ENCODE measurements at places on chromosomes 2 and 18.

GRCh38 chr2:85066874-85067351 is 66.3 kb upstream of the TCF7L1 start:
- DNase-seq, result no peak

DNA sequence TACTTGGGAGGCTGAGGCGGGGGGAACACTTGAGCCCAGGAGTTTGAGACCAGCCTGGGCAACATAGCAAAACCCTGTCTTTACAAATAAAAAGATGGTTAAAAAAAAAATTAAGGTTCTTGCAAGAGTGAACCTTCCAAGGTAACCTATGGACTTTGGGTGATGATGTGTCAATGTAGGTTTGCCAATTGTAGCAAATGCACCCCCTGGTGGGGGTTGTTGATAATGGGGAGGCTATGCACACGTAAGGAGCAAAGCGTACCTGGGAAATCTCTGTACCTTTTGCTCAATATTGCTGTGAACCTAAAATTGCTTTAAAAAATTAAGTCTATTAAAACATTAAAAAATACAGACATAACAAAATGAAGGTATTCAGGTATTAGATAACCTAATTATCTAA is 70.4 kb downstream of the CWC22 start:
- DNase-seq, result no peak

GRCh38 chr2:200847269-200847668 is 17.2 kb downstream of the CLK1 start:
- no peak for DNase-seq

GRCh38 chr2:30516166-30516565 is 69.1 kb downstream of the LCLAT1 start:
- DNase-seq, result no peak

DNA sequence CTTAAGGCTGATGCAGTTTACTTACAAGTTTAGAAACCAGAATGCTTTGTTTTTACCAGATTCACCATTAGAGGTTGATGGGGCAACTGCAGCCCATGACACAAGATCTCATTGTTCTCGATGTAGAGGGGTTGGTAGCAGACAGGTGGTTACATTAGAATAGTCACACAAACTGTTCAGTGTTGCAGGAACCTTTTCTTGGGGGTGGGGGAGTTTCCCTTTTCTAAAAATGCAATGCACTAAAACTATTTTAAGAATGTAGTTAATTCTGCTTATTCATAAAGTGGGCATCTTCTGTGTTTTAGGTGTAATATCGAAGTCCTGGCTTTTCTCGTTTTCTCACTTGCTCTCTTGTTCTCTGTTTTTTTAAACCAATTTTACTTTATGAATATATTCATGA is 99.4 kb upstream of the IL1R2 start:
- no peak for DNase-seq

DNA sequence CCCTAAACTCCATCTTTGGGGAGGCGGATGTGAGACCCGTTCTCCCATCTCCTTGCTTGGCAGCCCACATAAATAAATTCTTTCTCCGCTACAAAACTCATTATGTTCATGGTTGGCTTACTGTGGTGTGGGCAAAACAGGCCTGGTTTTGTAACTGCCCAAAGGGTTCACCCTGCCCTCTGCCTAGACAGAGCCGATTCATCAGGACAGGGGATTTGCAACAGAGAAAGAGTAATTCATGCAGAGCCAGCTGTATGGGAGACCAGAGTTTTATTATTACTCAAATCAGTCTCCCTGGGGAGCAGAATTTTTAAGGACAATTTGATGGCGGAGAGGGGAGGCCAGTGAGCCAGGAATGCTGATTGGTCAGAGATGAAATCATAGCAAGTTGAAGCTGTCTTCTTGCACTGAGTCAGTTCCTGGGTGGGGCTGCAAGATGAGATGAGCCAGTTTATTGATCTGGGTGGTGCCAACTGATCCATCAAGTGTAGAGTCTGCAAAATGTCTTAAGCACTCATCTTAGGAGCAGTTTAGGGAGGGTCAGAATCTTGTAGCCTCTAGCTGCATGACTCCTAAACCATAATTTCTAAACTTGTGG is 8.4 kb upstream of the RNF125 start:
- no peak for DNase-seq

DNA sequence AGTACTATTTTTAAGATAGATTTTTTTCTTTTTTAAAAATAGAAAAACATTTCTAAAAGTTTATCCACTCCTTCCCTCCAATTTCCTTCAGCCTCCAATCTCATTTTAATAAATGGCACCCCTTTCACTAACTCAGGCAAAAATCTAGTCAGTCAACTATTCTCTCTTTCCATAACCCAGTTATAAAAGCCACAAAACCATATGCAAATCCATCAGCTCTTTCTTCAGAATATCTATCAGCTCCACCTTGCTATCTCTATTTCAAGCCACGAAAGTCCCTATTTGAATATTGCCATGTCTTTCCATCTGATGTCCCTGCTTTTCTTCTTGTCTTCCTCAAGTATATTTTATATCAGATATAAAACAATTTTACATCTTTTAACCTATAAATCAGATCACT is 397.1 kb downstream of the ERBB4 start:
- no peak for DNase-seq

DNA sequence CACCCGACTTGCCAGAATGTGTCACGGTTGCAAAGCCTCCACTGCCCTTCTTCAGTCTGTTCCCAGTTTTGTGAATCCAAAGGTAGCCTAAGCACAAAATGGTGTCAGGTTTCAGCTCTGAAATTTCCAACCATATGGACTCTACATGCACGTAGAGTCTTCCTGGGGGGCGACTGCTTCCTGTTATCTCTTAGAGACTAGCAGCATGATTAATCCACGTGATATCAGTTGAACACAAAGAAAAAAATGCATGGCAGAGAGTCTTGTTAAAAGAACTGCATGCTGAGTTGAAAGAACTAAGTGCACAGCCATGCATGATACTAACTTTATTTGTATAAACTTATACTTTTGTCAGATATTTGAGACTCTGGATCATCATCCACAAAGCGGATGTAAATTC is 404.4 kb downstream of the SOCS6 start:
- no peak for DNase-seq

DNA sequence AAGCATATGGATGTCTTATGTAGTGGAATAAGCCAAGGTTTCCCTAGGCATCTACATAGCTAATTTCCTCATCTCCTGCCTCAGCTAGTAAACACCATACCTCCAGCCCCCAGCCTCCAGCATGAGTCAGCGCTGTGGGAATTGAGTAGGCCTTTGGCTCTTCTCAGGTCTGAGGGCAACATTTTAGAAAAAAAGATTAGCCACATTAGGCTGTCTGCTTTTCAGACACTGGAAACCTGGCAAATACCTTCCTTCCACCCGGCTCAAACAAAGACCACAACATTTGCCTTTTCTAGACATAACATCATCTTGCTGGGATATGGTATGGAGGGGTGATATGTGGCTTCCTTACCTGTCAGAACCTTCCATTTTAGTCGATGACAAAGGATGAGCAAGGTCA is 6.1 kb upstream of the CCDC195 start:
- DNase-seq, result no peak

DNA sequence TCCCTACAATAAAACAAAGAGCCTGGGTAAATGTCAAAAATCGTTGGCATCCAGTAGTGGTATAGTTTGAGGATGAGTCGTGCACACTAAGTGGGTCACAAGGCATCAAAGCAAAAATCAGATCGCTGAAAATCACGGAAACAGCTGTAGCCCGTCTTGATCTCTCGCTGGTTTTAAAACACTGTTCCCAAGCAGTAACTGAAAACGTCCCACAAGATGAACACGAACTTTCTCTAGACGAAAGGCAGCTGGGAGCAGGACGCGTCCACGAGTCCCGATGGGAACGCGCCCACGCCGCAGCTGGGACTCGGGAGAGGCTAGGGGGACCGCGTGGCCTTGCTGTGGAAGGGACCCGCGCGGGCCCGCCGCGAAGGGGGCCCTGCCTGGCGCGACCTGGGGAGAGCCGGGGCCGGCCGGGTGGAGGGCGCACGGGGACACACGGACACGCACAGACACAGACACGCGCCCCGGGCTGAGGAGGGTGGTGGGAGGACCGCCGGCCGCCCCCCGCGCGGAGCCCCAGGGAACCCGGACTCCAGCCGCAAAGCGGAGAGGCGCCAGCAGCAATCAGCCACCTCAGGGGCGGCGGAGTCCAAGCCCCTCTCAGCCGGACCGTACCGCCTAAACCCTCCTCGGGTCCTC is 651 bp downstream of the STK17B start:
- no peak for DNase-seq

DNA sequence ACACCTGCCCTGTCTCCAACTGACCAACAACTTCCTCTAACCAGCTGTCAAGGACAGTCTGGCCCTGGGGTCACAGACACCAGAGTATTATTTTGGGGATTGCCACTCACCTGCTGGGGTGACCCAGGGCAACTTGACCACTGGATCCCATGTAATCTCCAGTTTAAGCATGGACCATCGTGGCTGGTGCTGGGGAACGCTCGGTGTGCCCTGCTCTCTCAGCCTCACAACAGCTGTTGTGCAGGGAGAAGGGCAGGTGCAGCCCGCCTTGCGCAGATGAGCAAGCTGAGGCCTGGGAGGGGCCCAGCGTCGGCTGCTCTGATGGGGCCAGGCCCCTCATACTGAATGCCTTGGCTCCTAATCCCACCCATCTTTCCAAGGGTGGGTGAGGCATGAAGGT is 21.0 kb upstream of the INHBB start:
- no peak for DNase-seq

DNA sequence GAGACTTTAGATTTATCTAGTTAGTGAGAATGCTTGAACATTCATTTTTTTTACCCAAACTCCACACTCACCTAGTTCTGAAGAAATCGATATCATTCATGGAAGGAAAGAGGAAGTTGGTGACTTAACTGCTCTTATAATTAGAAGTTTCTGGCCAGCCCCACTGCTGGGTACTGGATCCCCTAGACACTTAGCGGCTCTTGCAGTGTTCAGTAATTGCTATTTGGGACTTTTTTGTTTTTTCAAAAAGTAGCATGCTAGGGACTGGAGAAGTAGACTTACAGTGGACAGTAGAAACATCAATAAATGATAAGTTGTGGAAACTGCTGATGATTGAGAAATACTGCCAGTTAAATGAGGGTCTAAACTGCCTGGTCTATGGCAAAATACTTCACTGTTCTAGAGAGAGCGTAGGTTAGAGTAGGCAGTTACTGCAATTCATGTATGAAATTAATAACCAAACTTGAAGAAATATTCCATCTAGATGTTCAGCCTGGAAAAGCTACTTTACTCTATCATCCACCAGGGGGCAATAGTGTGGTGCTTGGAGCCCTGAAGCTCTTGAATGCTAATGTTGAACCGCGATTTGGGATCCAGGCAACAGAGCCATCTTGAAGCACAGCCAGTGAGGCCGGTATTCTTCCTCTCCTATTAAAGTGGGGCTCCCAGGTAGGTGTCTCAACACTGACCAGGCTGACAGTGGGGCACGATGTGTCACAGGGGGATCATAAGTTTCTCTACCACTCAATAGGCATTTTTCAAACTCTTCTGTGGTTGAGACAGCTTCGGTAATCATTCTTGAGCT is 146.1 kb upstream of the SESTD1 start:
- no peak for DNase-seq

- no peak for DNase-seq
These were observed 15.7 kb downstream of the ZFP36L2 start for GRCh38 chr2:43210467-43211303.

DNA sequence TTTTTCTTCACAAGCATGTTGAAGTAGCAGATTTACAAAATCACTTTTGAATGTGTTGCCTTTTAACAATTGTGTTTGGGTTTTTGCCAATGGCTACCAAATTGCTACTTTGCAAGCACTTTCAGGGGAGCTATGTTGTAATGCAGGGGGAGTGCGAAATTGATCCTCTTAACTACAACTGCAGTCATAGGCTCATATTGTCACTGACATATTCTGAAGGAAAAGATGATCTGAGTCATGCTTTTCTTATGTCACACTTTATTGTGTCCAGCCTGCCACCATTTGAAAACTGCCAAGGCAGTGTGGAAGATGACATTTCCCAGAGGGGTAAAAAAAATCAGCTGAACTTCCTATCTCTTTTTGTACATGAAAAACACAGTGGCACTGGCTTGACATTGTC is 74.9 kb downstream of the GPD2 start:
- DNase-seq, result no peak

GRCh38 chr2:221347471-221347870 is 224.6 kb downstream of the EPHA4 start:
- DNase-seq, result no peak

DNA sequence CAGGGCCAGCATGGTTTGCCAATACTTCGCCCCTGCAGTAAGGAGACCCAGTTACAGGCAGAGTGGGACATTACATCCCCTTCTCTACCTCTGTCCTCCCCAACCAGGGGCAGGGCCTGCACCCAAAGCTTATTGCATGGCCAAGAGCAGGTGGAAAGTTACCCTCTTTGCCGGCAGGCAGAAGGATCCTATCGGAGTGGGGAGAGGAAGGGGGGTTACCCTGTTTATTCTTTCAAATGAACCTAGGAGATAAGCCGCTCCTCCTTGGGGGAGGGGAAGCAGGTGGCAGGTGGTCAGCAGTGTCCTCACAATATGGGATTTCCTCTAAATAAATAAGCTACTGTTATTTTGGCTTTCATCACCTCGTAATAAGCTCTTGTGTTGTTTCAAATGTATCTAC is 53.9 kb downstream of the SPATS2L start:
- no peak for DNase-seq

GRCh38 chr2:98658816-98659490 is 50.6 kb downstream of the UNC50 start:
- no peak for DNase-seq

GRCh38 chr2:162824304-162824703 is 14.3 kb downstream of the KCNH7 start:
- DNase-seq, result peak; percentile 64

- DNase-seq, result no peak
These were observed 20.1 kb downstream of the WDR33 start for GRCh38 chr2:127790694-127791529.

- DNase-seq, result no peak
These were observed 77.8 kb downstream of the RAPGEF4 start for GRCh38 chr2:172813314-172813888.

DNA sequence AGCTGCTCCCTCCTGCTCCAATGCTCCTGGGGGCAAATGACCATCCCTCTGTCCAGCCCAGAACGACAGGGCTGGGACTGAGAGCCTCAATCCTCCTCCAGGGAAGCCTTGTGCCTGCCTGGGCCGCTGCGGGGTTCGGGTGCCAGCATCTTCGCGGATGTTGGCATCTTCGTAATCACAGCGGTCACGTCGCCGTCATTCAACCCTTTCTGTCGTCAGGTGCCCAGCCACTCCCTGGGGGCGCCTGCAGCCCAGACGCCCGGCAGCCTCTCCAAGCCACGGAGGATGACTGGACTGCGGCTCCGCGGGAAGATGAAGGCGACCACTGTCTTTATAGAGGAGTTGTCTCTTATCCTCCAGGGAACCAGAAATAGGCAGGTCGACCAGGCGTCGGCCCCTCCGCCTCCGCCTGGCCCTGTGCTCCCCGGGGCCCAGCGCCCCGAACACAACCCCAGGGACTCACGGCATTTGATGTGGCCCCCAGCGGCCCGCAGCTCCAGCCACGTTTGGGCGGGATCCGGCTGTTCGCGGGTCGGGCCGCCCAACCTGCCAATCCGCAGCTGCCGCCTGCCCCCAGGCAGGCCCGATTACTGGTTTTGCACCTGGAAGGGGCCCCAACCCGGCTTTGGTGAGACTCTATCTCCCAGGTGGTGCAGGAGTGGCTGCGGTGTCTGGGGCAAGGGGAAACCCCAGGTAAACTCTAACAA is 113.9 kb downstream of the THNSL2 start:
- DNase-seq, result no peak

GRCh38 chr18:62715759-62716615 is 646 bp downstream of the PHLPP1 start:
- DNase-seq, result no peak

Measured in NCI-H2081 treated with DMSO at 0.1 percent for 48 hours (cell line).